ENCODE measurements at places on chromosomes 6 and 20. TPM values are rescaled to one million over a fixed set of nuclear protein-coding genes. Genes with fewer than 3 reads are reported as not detected.

DNA sequence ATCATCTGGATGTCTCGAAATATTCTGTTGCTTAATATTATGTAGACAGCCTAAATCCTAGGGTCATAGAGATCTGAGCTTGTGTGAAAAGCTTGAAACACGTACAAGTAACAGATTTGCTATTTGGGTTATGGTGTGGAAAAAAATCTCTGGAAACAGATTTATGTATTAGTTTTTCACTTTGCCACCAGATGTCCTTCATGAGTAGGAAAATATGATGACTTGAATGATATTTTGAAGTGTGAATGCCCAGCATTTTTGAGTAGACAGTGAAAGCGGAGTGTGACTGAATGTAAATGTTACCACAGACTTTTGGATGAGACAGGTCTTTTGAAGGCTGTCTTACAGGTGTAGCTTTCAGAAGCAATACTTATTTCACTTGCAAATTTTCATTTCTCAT is 4.2 kb upstream of the BMP6 start:
- no peak for DNase-seq

ALDH8A1 gene
- total RNA-seq: 1.1 TPM

DNA sequence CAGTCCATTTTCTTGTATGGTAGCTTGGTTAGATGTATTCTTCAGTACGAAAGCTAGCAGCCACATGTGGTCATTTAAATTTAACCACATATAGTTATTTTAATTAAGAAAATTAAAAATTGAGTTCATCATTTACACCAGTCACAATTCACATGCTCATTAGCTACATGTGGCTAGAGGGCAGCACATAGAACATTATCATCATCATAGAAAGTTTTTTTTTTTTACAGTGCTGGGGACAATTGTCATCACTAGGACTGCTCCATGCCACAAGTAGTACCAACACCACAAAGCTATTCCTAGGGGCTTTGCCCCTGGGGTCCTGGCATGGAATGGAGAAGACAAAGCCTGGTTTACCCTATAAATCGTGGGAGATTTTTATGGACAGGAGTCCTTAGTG is 30.5 kb downstream of the PLCB4 start:
- DNase-seq: no peak

DNA sequence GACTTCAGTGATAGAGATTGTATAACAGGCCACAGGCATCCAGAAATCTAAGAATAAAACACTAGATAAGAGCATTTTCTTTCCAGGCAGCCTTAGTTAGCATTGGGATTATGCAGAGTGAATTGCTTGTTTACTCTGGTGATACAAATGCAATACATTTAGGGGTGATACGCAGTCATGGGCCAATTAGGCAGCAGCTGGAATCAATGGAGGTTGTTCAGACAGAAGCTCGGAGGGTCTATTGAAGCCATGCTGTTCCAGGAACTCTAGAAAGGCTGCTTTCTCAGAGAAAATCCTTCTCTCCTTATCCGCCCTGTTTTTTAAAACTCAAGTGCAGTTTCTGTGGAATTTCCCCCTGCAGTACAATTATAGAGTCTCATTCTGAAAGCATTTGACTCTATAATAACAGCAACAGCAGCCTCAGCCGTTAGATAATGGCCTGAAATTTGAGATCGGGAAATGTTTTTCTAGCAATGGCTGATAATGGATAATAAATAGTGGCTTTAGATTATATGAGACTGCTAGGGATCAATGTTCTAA is 364.3 kb upstream of the HS3ST5 start:
- DNase-seq: no peak

DNA sequence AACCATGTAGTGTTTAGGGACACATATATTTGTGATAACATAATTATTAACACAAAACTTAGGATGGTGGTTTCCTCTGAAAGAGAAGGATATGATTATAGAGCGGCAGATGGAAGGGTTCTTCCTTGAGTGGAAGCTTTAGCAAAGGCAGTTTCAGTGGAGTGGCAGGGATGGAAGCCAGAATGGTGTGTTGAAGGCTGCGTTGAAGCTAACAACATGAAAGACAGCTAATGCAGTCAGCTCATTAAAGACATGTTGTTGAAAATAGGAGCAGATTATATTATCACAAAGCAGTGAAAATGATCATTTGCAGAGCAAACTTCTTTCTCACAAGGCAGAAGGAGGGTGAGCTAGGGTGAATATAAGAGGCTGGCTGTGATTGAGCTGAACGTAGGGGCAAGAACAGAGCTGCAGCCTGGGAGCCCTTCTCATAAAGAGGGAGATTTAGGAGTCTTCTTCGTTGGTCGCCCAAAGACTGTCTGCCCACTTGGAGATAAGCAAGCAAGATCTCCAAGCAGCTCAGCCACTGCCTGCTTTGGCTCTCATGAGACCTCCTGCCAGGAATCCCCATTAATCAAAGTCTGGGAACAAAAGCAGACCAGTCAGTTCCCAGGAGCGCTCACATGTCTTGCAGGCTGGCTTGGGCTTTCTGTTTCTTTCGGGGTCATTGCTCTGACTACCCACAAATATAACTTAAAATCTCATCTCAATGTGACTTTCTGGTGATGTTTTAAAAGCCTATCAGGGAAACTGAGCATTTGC is 2.6 kb upstream of the ANKRD6 start:
- DNase-seq: no peak

DNA sequence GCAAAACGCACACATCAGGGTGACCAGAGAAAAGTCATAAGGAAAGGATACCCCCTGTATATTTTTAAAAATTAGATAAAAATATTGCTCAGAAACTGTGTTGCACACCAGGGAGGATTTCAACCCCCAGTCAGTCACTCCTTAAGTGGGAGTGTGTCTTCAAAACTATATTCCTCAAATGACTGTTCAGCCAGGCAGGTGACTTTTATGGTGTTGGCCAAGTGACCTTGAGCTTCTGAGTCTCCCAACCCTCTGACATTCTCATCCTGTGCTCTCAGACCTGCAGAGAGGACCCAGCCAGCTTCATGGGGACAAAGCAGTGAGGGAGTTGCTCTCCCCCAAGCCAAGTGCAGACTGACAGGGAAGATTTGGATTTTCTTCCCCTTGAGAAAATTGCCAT is 311.9 kb upstream of the JARID2 start:
- no peak for DNase-seq

All from PC-9 (cell line).